Activated T-cell treated with anti-CD3 and anti-CD28 coated beads, Interleukin-2, amount 50 U/mL, for 4 hours (primary cell): ENCODE measurements at places on chromosomes 13 and 19.

DNA sequence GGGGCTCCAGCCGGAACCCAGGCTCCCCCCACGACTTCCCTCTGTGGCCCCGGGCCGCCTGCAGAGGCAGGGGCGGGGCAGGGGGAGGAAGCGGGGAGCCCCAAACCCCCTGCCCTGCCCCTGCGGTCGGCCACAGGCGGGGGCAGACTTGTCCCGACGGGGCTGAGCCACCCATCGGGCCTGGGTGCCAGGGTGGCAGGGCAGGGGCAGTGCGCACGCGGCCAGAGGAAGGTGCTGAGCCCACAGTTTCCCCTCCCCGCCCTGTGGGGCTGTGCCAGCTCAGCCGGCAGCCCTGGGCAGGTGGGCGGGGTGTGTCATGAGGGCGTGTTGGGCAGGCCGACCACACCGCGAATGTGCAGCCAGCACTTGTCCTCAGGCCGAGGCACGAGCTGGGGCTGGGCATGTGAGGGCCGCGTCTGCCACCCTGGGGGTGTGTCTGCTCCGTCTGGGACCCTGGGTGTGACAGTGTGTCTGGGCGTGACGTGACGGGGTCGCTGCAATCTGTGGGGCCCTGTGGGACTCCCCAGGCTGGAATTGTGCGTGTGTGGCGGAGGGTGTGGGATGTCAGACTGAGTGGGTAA lies 17.7 kb downstream of the CCDC97 start:
- DNase-seq, result peak; percentile 80

DNA sequence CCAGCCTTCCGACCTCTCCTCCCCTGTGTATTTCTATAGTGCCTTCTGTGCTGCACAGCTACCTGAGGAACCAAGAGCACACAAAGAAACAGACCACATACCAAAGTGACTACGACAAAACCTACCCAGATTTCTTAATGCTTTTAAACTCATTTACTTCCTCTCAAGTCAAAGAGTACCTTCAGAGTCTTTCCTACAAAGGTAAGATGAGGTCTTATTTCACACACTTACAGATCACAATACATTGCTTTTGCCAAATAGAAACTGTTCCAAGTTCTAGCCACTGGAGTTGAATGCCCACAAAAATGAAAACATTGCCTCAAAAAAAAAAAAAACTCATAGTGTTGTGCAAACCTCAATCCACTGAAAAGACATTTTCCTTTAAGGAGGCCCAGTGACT lies 36.4 kb downstream of the TEX26 start:
- DNase-seq, result no peak

DNA sequence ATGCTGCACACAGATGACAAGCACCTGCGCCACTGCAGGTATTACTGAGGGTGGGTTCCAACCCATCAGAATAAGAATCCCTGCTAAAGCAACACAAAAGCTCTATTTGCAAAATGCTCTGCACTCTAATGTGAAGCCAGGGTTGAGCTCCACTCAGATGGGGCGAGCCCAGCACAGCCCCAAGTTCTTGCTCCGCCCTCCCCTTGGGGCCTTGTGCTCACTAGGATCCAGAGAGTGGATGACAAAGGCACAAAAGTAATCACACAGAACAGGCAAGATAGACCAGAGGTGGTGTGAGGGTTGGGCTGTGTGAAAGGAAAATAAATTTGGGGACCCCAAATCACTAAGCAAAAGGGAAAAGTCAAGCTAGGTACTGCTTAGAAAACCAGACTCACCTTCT lies 8.2 kb upstream of the ZNF611 start:
- DNase-seq, result no peak

GRCh38 chr13:76048131-76048530 lies 412.0 kb downstream of the LMO7 start:
- DNase-seq, result no peak

DNA sequence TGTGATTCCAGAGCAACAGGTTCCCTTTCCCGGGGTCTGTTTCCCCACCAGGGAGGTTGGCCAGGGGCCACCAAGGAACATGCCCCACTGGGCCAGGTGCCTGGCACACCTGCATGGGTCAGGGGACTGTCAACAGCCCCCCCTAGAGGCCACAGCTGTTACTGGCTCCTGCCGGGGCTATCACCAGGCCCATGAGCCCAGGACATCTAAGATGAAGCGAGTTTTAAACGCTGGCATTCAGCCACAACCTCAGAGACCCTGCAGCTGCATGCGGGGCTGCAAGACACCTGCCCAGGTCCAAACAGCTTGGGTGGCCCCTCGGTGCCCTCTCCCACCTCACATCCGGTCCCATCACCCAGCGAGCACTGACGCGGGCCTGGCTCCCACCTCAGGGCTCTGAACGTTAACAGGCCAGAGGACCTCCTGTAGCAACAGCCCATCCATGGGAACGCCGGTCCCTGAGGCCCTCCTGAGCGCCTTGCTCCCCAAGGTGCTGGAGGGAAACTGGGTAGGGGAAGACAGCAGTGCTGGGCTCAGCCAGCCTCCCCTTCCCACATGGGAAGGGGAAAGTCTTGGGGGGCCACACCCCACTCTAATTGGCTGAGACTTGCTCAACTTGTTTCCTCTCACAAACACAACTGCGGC lies 12.0 kb downstream of the KHSRP start:
- peak; percentile 46 for DNase-seq

GRCh38 chr13:88246239-88246638 lies 575.1 kb downstream of the SLITRK5 start:
- DNase-seq, result no peak

GRCh38 chr13:111341886-111342285 lies 21.4 kb downstream of the TEX29 start:
- no peak for DNase-seq

GRCh38 chr13:32134241-32135055 lies 102.9 kb downstream of the FRY start:
- no peak for DNase-seq

GRCh38 chr19:5240011-5240410 lies 100.6 kb downstream of the PTPRS start:
- no peak for DNase-seq

DNA sequence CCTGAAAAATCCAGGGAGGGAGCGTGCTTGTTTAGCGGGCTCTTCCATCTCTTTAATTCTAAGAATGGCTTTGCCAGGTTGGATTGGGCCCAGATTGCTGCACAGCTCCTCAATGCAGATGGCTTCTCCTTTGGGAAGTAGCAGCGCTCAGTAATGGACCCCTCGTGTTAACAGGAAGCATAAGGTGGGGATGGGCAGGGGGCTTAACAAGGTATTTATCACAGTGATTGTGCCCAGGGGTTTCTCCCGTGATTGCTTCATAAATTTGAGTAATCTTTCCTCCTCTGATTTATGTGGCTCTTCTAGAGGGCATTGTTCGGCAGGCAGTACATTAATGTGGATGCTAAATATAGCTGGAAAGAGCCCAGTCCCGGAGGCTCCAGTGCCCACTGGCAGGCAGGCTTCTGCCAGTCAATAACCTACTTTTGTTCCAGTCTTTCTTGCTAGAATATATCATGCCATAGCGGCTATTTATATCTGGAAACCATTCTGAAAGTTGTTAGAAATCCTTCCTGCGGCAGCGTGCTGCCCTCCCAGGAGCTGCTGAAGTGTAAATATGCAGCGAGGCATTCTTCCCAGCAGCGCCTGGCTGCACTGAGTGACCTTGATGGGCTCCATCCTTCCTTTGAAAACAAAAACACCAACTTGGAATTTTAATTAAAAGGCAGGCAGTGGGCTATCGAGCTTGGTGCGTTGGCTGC lies 65.0 kb downstream of the FGF9 start:
- no peak for DNase-seq

DNA sequence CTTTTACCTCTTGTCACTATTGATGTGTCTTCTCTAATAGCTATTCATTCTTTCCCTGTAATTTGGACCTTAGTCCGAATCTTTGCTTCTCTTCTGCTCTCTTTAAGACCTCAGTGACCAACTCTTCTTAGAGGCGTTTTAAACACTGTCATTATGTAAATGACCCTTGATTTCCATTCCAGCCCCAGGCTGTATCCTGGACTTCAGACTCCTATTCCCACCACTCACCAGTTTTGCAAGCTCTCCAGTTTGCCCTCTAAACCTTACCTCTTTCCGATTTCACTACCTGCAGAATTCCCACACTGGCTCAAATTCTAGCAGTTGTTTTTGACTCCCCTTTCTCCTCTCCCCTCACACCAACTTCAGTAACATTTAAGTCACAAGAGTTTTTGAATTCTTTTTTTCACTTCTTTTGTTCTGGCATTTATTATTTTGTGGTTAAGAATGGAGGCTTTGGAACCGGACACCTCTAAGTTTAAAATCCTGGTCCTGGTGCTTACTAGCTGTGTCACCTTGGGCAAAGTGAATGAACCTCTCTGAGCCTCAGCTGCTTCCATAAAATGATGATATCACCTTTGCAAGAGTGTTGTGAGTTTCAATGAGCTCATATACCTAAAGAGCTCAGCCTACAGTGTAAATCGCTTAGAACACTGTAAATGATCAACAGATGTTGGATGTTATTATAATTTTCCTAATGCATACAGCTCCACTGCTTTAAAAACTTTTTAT lies 13.6 kb upstream of the HMGB1 start:
- DNase-seq, result no peak

DNA sequence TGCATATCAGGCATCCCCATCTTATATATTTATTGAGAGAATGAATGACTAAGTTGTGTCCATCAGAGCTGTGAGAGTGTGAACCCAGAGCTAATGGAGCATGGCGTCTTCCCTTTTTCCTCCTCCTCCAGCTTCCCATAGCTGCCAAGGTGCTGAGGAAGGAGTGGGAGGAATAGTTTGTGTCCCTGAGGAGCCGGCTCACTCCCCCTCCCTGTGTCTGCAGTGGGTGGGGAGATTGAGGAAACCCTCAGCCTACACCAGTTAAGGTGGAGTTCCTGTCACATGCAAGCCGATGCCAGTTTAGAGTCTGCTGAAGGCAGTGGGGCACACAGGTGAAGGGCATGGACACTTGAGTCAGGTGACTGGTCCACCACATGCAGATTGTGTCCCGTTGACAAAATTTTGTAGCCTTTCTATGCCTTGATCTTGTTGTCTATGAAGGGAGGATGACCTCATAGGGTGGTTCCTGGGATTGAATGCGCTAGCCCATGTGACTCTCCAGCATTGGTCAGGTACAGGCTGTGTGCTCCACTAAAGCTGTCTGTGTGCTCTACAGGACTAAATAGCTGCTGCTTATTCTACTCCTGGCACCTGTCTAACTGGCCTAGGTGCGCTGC lies 47.6 kb upstream of the GPI start:
- no peak for DNase-seq

DNA sequence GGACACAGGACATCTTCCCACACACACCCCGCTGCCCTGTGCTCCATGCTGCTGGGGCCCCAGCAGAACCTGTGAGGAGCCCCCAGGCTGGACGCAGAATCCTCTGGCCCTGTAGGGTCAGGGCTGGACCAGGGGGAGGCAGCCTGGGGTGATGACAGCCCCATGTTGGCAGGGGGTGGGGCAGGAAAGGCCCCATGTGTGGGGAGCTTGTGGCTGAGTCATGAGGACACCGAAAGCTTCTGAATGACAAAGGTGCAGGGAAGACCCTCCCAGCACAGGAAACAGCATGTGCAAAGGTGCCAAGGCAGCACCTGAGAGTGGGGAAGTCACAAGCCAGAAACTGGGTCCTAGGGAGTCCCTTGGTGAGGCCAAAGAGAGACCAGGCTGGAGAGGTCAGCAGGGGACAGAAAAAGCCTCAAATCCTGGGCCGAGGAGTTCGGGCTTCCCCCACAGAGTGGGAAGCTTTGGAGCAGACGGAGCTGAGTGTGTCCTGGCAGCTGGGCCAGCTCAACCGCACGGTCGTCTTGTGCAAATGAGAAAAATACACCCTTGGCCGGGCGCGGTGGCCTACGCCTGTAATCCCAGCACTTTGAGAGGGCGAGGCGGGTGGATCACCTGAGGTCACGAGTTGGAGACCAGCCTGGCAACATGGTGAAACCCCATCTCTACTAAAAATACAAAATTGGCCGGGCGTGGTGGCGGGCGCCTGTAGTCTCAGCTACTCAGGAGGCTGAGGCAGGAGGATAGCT lies 17.5 kb downstream of the ATP8B3 start:
- DNase-seq, result no peak

DNA sequence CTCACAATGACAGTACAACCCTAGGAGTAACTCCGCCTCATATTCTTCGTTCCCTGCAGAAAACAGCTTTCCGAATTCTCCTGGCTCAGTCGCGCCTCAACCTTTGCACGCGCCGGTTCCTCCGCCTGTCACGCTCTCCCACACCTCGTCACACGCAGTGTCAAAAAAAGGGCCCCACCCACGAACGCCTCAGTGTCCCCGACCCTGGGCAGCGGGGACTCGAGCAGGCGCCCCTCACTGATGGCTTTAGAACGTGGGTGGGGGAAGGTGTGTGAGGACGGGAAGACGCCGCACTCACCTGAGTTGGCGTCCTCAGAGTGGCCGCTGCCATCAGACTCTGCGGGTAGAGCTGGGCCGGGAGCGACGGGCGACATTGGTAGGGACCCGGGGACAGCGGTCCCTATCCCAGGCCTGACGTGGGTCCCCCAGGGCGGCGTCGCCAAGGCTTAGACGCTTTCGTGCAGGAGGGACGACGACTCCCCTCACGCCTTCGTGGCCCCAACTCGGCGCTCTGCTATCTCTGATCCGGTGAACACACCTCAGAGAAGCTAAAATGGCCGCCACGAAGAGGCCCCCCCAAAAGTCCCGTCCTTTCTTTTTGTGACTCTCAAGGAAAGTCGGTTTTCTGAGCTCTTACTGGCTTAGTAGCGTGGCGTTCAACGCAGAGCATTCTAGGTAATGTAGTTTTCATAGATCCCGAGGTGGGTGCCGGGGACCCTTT lies at the start of gene ZNF154:
Gene ZNF154 (minus strand): TSS at position 564 of the 721 bp plus-strand sequence. CDS start 233 bp downstream, at position 331.
- peak; percentile 18 for DNase-seq

DNA sequence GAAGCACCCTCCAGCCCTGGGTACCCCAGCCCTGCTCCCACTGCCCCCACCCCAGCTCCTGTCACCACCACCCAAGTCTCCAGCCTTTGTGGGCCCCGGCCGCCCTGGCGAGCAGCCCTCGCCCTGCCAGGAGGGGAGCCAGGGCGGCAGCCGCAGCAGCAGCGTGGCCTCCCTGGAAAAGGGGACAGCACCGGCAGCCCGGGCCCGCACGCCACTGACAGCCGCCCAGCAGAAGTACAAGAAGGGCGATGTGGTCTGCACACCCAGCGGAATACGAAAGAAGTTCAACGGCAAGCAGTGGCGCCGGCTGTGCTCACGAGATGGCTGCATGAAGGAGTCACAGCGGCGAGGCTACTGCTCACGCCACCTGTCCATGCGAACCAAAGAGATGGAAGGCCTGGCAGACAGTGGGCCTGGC lies 3.9 kb downstream of the CIC start:
- no peak for DNase-seq

DNA sequence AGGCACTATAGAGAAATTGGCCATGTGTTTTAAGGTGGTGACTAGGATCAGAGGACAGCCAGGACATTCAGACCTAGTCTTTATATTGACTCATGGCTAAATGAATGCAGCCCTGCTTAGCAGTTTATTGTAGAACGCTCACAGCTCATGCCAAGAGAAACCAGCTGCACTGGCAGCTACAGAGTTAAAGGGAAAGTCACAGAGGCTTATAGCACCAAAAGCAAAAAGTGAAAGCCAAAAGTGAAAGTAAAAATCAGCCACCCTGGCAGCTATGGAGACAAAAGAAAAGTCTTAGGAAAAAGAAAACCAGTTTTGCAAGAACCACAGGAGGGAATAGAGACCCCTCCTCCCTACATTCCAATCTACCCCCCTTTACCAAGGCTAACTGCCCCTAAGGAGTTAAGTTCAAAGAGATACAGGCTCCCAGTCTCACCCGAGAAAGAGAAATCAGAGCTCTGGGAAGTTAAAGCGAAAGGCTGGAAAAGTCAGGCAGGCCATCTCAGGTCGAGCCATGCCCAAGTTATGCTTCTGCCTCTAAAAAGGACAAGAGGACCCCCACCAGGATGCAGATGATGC lies 99.0 kb downstream of the ZNF429 start:
- no peak for DNase-seq
